Fibroblast of mammary gland (primary cell): ENCODE measurements at places on chromosomes 2 and 18.

GRCh38 chr18:61352611-61353010 is 19.4 kb downstream of the CDH20 start:
- peak; percentile 31 for DNase-seq

DNA sequence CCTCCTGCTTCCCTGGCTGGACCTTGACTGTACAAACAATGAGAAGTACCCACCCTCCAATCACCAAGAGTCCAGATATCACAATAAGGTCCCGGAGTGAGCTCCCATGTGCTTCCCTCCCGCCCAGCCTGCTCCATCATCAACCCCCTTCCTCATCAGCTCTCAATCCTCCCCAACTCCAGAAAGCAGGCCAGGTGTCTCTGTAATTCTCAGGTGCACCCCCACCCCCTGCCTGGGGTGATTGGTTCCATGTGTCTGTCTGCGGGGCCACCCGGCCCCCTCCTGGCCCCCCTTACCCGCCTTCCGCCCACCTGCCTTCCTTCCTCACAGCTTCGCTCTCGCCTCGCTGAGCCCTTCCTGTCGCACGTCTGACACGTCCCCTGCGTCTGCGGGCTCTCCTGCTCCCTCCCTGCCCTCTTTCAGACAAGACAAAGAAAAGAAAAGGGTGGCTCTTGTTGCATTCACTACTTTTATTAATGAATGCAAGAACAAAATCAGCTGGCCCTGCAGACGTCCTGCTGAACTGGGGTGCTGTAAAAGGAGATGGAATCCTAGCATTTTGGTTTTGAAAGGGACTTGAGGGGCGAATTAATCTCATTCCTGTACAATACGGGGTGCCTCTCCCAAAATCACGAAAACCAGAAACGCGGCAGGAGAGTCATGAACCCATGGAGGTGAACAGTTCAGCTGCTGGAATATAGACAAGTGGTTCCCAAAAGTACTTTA is 26.5 kb upstream of the IGFBP2 start:
- DNase-seq = no peak

GRCh38 chr2:233084488-233084887 is 24.3 kb downstream of the INPP5D start:
- DNase-seq = no peak

DNA sequence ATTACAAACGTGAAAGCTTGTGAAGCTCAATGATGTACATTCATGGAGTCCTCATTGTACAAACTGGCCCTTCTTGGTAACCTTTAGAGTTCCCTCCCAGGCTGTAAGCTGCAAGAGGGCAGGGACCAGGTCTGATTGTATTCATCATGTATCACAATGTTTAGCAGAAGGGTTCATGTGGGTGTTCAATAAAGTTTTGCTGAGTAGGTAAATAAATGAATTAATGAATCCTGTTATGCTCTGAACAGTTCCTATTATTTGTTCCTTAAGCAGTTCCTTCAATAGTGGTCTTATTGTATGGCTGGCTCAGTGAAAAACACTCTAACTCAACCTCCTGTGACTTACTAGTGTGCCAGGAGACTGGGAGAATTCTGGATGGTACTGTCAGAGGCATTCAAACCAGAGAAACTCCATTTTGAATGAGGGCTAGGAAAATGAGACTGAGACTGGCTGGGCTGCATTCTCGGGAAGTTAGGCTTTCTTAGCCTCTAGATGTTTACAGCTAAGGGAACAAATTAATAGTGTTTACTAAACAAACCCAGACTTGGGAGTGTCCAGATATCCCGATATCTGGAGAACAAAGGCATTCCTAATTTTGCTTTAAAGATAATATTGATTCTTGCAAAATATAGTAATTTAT is 1.8 kb upstream of the ACVR1 start:
- no peak for DNase-seq

- no peak for DNase-seq
Measured at GRCh38 chr2:210389856-210390255, 74.9 kb upstream of the MYL1 start.

DNA sequence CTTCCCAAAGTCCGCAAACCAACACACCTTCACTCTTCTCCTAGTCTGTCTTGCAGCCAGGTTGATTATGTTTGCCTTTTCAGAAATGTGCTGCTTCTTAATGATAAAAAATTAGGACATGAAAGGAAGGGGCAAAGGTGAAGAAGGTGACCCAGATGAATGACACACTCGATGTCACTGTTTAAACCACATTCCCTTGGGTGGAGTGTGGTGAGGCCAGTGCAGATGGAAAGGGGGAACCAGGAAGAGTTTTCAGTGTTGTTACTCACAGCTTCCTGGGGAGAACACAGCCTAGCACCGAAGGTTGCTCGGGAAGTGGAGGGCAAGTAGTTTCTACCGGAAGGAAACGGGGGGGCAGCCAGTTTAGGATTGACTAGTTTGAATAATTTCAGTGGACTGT is 57.2 kb upstream of the BOD1L2 start:
- DNase-seq = no peak

- peak; percentile 48 for DNase-seq
Measured at GRCh38 chr2:186486651-186487647, 889 bp downstream of the ZC3H15 start.

GRCh38 chr18:3688690-3689089 is 238.7 kb downstream of the TGIF1 start:
- peak; percentile 99 for DNase-seq

DNA sequence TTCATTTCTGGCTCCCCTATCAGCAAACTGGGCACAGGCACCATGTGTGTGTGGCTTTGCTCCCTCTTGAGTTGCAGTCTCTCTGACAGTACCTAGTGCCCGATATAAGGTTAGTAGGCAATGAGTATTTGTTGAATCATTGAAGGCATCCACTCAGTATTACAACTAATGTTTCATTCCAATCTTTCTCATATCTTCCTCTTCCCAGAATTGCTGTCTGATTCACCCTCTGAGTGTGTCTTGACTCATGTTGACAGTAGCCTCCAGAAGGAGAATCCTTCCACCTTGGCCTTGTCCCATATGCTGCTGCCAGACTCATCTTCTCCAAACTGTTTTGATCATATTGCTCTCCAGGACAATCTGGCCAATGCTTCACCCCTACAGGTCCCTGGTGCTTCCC is 202.5 kb downstream of the LRRTM1 start:
- DNase-seq = peak; percentile 96

GRCh38 chr2:56148825-56149224 is 35.0 kb upstream of the CCDC85A start:
- DNase-seq = no peak

DNA sequence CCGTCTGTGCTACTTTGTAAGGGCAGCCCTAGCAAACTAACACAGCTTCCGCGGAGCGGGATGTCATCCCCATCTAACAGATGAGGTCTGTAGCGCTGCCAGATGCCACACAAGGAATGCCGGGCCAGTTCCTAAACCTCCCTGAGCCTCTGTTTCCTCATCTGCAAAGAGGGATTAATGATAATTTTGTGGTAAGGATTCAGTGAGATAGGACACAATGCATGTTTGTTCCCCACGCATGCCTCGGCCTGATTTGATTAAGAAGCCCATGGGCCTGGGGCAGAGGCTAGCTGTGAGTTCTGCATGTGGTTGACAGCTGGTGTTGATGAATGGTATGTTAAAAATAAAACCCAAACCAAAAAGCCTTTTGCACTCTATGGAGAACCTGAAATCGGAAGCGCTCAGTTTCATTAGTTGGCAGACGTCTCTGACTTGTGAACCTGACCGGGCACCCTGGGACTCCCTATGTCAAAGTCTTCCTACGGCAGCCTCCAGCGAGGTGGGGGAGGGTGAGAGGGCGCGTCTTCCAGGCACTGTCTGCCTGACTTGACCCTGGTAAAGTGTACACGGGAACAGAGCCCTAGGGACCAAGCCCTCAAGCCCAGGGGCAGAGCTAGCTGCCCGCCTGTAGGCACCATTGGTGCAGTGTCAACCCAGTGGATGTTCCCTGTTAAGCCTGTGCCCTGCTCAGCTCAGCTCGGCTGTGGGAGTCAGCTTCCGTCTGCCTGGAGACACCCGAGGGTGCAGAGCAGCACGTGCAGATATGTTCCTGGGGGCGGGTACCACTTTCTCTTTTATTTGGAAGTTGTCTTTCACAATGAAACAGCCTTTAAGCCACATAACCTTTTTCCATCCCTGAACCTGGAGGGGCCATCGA is 14.8 kb upstream of the INHBB start:
- DNase-seq = no peak

- DNase-seq = no peak
Measured at GRCh38 chr2:238598802-238599530, 172.2 kb downstream of the ASB1 start.

- DNase-seq = no peak
Measured at GRCh38 chr18:7071600-7071999, 46.0 kb downstream of the LAMA1 start.

DNA sequence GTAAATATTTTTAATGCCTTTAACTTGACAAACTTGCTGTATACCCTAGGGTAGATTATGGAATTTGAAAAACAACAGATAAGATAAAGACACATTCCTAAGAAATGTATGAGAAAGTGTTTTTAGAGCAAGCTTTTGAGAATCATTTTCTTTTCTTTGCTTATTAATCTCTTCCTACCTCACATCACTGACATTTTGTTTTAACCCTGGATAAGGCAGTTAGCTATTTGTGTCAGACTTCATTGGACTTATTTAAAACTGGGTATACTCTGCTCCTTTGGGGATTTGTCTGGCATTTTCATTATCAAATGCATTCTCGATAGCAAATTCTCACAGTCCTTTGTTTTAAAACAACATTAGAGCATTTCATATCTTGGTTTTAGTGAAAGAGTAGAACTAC is 17.2 kb downstream of the EML4 start:
- no peak for DNase-seq

DNA sequence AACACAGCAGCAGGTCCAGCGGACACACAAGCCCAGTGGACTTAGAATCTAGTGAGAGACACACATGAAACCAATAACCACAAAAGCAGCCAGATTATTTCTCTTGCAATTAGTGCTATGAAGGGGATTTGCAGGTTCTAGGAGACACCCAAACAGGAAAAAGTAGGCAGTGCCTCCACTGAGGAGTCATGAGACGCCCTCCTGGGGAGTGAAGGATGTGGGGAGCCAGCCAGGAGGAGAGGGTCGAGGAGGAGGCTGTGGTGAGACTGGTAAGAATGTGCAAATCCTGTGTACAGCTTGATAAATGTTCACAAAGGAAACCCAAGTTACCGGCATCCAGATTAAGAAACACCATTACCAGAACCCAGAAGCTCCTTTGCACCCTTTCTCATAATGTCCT is 2.7 kb upstream of the CAPN13 start:
- DNase-seq = no peak

GRCh38 chr2:239736358-239737143 is 288.6 kb downstream of the NDUFA10 start:
- no peak for DNase-seq

DNA sequence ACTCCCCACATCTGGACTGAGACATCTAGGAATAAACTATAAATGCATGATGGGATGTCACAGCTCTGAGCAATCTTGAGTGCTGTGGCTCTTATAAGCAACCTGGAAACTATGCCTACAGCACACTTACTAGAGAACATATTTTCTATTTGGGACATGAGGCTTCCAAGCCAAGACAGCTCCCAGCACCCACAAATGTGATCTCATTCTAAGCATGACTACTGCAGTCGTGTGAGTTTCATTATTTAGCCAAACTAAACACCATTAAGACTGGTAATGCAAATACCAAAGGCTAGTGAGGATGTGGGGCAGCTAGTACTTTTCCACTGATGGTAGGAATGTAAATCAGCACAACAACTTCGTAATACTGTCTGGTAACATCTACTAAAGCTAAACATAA is 72.5 kb downstream of the RTTN start:
- DNase-seq = peak; percentile 95

- DNase-seq = no peak
Measured at GRCh38 chr18:1436199-1436598, 531.5 kb downstream of the ADCYAP1 start.

GRCh38 chr2:241215421-241215820 is 26.9 kb downstream of the ANO7 start:
- no peak for DNase-seq

- peak; percentile 98 for DNase-seq
Measured at GRCh38 chr18:79790996-79791972, 6.5 kb upstream of the KCNG2 start.

GRCh38 chr2:100880730-100881129 is 60.8 kb downstream of the NPAS2 start:
- no peak for DNase-seq

GRCh38 chr2:187527262-187527661 is 27.0 kb downstream of the TFPI start:
- peak; percentile 88 for DNase-seq

DNA sequence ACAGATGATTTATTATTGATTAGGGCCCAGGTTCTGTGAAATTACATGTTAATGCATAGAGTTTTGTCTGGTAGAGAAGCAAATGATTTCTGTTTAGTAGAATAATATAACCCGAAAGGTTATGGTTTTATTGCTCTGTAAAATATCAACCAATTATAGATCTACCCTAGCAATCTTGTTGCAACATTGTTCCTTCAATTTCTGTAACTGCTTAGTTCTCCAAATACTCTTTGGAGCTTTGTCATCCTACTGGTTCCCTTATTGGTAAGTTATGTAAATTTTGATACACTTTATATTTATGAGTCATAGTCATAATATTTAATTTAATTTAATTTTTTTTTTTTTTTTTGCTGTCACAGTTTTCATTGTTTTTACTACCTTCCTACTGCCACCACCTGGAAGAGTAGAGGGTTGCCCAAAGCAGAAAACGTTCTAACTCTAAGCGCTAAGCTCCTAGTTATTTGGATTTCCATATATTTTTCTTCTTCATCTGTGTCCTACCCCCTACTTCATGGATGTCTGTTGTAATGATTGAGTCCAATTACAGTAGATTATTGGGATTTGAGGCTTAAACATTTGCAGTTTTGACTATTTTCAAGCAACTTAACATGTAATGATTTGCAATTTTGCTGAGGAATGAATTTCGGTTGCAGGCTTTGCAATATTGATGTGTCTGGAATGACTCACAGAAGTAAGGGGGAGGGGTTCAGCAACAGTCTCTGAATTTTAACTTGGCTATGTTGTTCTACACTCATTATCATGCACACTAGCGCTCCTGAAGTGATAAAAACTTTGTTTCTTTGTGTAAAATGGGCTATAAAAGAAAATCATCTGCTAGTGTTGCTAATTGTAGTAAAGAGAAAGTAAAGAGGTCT is 51.1 kb downstream of the NABP1 start:
- peak; percentile 52 for DNase-seq

DNA sequence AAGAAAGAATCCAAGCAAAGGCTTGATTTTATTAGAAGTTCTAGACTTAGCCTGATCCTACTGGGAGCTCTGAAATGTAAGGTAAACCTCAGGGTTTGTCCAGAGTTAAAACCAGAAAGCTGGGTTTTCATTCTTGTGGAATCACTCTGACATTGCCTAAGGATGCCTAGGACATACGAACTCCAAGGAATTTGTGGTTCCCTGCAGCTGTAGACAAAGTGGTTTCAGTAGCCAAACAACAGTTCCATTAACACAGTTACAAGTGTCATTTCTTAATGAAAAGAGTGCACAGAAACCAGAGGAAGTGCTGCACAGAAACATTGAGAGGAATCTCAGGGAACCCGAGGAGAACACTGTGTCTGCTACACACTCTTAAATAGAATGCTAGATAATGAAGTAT is 221.4 kb upstream of the ST6GAL2 start:
- DNase-seq = no peak
